ENCODE measurements at places on chromosomes 6 and 20. TPM values are rescaled to one million over a fixed set of nuclear protein-coding genes. Genes with fewer than 3 reads are reported as not detected.

BFSP1 gene
- total RNA-seq: 2.2 TPM

UNC93A gene
- not detected for total RNA-seq

LIN28B gene
- 0.44 TPM for total RNA-seq

GRCh38 chr6:110075406-110075805 lies 97.3 kb downstream of the GPR6 start:
- H3K27me3 ChIP-seq: no peaks in the 10 kb centered on the region
- no peak overlapping the region for H3K4me3 ChIP-seq
- no peak overlapping the region for H3K27ac ChIP-seq
- no peaks in the 10 kb centered on the region for H3K4me1 ChIP-seq

- peaks cover 4% of the 10 kb centered on the region for H3K4me1 ChIP-seq
- no peaks in the 10 kb centered on the region for H3K27me3 ChIP-seq
- peaks cover 3% of the 10 kb centered on the region for H3K36me3 ChIP-seq
These were observed 814 bp upstream of the ADNP start for GRCh38 chr20:50932016-50932485.

DNA sequence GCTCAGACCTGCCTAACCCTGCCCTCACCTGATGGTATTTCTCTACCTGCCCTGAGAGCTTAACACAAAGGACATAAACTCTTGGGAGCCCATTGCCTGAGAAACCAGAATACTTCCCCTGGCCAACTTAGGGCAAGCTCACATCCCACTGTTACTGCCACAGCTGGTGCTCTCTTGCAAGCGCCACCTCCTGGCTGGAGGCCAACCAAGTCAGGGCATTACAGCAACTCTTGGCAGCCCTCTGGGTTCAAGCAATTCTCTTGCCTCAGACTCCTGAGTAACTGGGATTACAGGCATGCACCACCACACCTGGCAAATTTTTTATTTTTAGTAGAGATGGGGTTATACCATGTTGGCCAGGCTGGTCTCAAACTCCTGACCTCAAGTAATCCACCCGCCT lies 70.1 kb downstream of the HECA start:
- no peaks in the 10 kb centered on the region for H3K27me3 ChIP-seq
- H3K4me3 ChIP-seq: no peak overlapping the region
- no peak overlapping the region for H3K27ac ChIP-seq
- H3K4me1 ChIP-seq: no peaks in the 10 kb centered on the region
- H3K36me3 ChIP-seq: no peaks in the 10 kb centered on the region

DNA sequence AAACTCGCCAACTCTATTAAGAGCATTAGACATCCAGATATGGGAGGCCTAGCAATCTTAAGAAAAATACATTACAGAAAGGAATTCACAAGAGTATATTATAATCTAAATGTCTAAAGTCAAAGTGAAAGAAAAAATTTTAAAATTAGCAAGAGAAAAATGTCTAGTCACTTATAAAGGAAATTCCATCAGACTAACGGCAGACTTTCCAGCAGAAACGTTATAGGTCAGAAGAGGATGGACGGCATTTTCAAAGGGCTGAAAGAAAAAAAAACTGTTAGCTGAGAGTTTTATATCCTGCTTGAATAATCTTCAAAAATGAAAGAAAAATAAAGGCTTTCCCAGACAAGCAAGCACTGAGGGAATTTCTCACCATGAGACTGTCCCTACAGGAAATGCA lies 269.0 kb downstream of the HDGFL1 start:
- DNase-seq: no peak
- no peaks in the 10 kb centered on the region for H3K36me3 ChIP-seq
- H3K27me3 ChIP-seq: no peaks in the 10 kb centered on the region

DNA sequence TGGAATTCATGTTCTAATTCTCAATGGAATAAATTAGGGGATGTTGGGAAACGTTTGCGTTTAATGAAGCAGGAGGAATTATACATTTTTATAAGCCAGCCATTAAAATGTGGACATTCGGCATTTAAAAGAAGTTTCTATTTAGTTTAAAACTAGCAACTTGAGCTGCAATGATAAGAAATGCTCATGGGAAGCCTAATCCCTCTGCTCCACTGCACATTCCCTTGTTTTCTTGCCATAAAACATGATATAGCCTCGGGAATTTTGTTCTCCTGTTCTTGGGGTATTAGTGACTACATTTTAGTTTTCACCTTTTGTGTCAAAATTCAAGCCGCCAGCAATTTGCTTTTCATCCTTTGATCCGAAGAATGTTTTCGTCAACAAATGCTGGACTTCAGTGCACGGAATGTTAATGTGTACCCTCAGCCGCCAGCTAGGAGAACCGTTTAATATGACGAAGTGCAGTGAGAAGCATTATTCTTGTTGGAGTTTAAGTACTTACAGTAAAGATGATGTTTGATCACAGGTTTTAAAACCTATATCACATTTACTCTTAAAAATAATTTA lies 137.9 kb downstream of the HIVEP1 start:
- peaks cover 3% of the 10 kb centered on the region for H3K4me1 ChIP-seq
- H3K4me3 ChIP-seq: no peak overlapping the region
- H3K36me3 ChIP-seq: no peaks in the 10 kb centered on the region
- H3K27ac ChIP-seq: no peak overlapping the region
- no peaks in the 10 kb centered on the region for H3K27me3 ChIP-seq
